Caudate nucleus (tissue), 63 donors: ENCODE measurements at places on chromosomes 1 and 21.

DNA sequence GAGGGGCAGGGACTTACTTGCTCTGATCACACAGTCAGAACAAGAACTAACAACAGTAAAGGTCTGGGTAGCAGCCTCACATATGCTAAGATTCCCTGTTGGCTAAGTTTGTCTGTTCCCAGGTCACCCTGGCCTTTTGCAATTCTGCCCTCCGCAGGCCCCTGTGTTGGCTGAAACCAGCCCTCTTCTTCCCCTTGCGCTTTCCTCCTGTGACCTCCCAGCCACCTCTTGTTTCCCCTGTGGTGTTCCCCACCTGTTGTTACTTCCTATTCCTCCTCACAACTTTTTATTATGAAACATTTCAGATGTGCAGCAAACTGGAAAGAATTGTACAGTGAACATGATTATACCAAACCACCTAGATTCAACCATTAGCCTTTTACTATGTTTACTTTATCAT lies 23.4 kb downstream of the MAPKAPK2 start:
- no peak for DNase-seq

- no peak for DNase-seq
These were observed 150.5 kb upstream of the DUSP10 start for GRCh38 chr1:221892301-221892830.

DNA sequence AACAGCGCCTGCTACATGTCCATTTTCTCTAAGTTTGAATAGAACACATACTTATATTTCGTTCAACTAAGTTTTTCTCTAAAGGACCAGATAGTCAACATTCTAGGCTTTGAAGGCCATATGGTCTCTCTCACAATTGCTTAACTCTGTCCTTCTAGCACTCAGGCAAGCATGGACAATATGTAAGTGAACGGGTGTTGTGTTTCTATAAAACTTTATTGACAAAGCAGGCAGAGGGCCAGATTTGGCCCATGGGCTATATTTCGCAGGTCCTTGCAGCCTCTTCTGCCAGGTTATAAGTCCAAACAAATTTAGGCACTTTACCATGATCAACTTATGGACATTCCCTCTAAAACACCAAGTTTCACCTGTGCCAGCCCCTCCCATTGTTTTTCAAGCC lies 21.1 kb downstream of the KLHDC7A start:
- no peak for DNase-seq

- DNase-seq: no peak
These were observed 55.7 kb downstream of the MRPL39 start for GRCh38 chr21:25551569-25551968.

GRCh38 chr1:56456435-56457101 lies 122.8 kb downstream of the PLPP3 start:
- DNase-seq: no peak

DNA sequence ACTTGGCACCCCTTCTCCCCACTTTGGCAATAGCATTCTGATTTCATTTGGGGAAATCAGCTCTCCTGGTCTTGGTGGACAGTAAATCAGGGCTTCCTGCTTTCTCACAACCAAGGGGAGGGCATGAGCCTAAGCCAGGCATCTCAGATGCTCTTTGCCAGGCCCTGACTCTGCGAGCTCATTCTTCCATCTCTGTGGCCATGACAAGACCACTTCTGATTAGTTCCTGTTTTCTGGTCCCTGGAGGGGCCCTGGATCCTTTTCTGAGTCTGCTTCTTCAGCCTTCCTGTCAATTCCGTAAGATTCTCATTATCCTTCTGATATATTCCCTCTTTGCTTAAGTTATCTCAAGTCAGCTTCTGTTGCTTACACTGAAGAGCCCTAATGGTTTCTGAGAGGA lies 210.4 kb downstream of the HIVEP3 start:
- DNase-seq: no peak

DNA sequence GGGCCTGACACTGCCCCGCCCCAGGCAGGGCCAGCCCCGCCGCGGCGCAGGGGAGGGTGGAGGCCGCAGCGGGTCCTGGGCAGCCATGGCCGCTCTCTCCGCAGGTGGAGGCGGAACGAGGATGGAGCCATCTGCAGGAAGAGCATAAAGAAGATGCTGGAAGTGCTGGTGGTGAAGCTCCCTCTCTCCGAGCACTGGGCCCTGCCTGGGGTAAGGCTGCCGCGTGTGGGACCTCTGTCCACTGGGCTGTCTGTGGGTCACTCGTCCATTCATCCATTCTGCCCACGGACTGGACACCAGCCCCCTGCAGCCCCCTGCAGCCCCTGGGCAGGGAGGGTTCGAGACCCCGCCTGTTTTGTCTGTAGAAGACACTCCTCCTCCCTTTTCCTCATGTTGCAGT lies 18.4 kb upstream of the LRRC3 start:
- no peak for DNase-seq

DNA sequence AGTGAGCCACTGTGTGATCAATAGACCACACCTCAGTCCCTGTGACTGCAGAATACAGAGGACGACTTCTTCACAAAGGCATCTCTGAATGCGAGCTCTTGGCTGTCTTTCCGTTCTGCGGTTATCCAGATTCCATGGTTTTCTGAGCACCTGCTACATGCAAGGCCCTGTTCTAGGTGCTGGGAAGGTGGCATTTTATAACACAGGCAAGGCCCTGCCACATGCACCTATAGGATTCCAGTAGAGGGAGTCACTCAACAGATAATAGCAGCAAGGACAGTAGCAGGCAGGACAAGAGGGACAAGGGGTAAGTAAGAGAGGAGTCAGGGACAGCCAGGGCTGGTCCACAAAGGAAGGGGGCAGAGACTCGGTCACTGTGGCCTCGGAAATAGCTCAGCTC lies 9.0 kb downstream of the URB1 start:
- no peak for DNase-seq

DNA sequence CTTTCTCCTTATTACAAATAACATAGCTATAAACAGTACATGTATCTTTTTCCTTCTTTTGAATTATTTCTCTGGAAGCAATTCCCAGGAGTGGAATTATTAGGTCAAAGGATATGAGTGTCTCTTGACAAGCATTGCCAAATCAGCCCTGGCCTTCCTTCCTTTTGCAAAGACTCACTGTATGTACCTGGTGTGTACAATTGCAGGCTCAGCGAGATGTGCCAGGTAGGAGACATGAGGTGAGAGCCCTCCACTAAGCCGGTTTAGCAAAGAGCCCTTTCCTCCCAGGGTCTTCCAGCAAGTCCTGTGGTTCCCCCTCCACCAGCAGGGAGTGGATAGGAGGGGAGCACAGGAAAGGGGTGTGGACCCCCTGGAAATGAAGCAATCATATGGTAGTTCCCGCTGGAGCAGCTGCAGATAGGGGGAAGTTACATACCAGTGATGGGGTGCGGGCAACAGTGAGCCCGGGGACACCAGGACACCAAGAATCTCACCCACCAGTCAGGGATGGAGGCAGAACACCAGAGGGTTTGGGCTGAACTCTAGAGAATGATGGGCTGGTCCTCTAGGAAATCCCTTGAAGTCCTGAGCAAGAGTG lies 18.3 kb downstream of the RCSD1 start:
- DNase-seq: no peak

DNA sequence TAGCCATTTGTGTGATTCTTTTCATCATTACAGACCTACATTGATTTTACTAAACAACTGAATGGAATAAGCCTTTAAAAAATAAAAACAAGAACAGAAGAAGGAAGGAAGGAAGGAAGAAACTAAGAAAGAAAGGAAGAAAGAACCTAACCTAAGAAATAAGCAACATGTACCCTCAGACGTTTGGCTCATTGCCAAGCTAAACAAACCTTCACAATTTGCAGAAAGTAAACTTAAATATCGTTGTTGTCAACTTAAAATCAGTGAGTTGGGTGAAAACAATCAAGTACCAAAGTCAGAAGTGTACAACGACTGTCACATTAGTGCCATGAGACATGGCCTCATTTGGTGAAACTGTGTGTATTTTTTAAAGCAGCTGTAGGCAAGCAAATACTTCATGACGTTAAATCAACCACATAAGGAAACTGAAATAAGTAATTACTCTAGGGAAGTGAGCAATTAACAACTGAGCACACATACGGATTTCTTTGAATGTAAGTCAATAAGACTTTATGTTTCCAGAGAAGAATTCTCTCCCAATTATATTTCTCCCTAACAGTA lies 313.1 kb upstream of the TMPRSS15 start:
- DNase-seq: no peak

GRCh38 chr1:230935852-230936251 lies 42.8 kb downstream of the TTC13 start:
- DNase-seq: no peak

GRCh38 chr21:27321791-27322190 lies 354.9 kb upstream of the ADAMTS5 start:
- no peak for DNase-seq

- DNase-seq: no peak
These were observed 17.4 kb upstream of the KCNAB2 start for GRCh38 chr1:6028042-6028850.

- no peak for DNase-seq
These were observed 112.8 kb downstream of the EDEM3 start for GRCh38 chr1:184641894-184642293.

DNA sequence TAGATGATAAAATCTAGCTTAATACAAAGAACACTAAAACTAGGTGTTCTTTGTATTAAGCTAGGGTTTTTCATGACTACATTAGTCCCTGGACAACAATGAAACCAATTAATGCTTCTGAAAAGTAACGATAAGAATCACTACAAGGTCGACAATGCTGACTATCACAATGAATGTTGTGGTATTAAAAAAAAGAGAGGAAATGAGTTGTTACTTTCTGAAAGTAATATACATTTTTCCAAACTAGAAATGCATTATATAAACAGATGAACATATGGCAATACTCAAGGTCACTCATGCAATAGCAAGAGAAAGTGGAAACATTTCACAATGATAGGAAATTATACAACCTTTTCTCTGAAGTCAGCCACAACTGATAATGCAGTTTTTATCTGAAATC lies 19.0 kb downstream of the DPH5 start:
- DNase-seq: no peak

GRCh38 chr1:92973203-92973897 lies 12.1 kb upstream of the DIPK1A start:
- no peak for DNase-seq

DNA sequence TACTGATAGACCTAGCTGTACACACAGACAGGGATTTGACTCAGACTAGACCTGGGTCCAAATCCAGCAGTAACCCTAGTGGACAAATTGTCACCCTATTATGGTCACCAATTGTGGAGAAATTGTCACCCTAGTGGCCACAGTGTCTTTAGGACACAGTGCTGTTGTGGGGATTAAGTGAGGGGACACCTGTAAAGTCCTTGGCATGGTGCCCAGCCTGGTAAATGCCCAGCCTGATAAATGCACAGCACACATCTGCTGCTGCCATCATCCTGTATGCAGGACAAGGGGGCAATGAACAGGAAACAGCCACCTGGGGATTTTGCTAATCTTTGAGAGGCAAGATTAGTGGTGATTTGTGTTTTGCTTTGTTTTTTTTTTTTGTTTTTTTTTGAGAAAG lies 2.3 kb downstream of the TMEM61 start:
- no peak for DNase-seq

DNA sequence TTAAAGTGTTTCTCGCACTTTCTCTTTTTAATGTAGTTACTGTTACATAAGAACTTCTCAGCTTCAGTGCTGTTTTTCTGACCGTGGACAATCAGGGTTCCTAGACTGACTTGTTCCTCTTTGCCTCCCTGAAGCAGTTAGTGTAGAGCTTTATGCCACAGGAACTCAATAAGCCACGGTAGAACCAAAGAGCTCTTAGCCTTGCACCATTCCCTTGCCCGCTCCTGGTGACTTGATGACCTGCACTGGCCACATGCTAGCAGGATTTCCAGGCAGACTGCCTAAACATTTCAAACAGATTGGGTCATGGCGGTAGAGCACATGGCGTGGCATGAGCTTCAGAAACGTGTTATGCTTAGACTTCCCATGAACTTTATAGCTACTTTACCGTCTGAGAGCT lies 18.8 kb upstream of the FASLG start:
- DNase-seq: no peak

DNA sequence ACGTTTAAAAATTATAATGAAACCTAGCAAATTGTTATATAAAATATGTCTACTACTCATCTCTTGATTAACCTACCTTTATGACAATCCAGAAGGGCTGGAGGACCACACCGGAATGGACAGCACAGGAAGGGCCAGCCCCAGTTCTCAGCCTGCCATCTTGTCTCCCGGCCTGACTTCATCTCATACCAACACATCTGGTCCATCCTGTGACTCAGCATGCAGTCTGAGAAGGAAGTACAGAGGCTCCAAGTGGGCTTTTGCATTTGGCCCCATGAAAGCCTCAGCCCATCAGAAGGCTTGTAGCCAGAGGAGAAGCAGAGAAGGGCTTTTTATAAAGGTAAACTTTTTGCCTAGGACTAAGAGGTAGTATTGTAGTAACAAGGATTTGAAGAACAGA lies 436.6 kb downstream of the MRPL39 start:
- no peak for DNase-seq

GRCh38 chr1:43526002-43526401 lies 4.7 kb upstream of the PTPRF start:
- DNase-seq: no peak

DNA sequence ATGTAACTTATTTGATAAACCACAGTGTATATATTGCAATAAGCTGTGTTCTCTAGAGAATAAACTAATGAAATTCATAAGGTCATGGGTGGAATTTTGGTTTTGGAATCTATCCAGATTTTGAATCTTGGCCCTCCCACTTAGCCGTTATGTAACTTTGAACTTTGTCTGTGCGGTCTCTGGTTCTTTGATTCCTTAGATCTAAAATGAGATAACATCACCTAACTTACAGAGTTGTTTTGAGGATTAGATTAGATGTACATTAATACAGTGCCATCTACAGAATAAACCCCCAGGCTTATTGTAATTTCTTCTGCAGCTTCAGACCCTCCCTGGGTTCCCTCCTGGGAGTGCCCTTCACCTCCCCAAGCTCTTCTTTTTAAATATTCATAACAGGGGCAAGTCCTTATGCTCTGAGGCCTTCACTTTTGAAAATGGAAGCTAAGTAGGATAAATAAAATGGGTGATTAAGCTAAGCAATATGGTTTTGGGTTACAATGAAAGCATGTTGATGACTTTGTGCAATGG lies 124.3 kb downstream of the ATG4C start:
- DNase-seq: no peak

- no peak for DNase-seq
These were observed 93.9 kb upstream of the TARDBP start for GRCh38 chr1:10918531-10918930.

DNA sequence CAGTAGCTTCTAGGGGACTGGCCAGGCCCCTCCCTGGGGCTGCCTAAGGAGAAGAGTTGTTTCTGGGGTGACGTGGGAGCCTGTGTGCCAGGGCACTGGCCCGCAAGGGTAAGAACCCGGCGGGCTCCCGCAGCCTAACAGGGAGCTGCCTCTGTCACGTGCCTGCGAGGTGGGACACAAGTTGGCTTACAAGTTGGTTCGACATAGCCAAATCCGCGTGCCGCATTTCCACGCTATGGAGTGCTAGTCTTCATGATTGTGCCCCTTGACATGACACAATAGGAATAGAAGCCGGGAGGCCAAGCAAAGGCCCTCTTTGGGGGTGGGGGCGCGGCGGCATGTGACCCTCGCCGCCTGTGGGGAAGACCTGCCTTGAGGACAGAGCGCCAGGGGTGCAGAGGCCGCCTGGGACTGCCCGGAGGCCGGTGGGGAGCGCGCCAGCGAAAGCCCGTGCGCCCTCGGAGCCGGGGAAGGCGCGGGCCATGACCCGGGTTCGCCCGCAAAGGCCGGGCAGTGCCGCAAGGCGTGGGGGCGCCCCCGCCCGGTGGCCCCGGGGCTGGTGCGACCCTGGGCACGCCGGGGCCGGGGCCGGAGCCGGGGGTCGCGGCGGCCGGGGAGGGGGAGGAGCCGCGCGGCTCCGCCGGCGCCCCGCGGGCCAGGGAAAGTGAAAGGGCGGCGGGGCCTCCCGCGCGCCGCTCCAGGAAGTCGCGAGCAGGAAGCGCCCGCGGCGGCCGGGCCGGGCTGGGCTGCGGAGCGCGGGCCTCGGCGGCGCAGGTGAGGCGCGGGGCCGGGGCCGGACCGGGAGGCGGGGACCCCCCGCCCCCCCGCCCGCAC lies at the start of gene SLC37A1:
Gene SLC37A1 (plus strand): TSS at position 702 of the 834 bp plus-strand sequence. CDS start 4,603 bp downstream, outside the sequence.
- DNase-seq: no peak
